ENCODE measurements at places on chromosomes 3 and 15.

- DNase-seq, result no peak
These were observed 44.1 kb downstream of the LRIG1 start for GRCh38 chr3:66456711-66457173.

DNA sequence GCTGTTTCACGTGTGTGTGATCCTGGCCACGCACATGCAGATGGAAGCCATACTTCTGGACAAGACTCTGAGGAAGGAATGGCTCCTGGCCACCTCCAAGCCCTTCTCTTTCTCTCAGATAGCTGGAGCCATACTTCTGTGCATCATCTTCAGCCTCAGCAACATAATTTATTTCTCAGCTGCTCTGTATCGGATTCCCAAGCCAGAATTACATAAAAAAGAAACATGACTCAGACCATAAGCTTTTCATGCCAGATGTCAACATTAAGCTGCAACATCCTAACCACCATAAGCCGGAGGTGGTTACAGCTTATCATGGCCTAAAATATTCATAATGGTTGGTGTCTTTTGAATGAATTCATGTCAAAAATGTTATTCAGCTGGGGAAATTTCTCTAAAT, 10.6 kb upstream of the KIF23 start:
- no peak for DNase-seq

DNA sequence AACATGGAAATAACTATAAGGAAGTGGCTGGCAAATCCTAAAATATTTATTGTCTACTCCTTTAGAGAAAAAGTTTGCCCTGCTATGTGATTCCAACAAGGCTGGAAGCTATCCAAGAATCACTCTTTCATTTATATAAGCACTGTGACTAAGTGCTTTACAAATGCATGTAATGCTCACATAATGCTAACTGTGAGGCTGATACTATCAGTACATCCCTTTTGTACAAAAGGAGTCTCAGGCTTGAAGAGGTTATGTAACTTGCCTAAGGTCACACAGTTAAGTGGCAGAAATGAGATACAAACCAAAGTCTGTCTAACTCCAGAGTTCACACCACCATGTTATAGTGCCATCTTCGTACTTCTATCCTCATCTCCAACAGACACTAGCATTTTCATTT, 17.0 kb downstream of the TOPBP1 start:
- no peak for DNase-seq

DNA sequence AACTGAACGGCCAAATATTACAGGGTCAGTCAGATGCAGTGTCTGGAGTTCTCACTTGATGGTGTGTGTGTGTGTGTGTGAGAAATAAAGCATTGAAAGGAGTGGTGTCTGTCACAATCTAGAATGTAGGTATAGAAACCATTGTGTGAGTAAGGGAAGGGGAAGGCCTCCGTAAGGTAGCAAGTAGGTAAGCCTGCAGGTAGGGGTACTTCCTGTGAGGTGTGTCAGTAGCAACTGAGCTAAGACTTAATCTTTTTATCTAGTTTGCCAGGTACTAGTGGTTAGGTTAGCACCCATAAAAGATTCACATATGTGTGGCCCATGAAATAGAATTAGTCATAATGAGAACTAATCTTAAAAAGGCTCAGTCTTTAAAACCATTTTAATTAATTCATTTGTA, 1517.8 kb downstream of the SI start:
- DNase-seq, result no peak

DNA sequence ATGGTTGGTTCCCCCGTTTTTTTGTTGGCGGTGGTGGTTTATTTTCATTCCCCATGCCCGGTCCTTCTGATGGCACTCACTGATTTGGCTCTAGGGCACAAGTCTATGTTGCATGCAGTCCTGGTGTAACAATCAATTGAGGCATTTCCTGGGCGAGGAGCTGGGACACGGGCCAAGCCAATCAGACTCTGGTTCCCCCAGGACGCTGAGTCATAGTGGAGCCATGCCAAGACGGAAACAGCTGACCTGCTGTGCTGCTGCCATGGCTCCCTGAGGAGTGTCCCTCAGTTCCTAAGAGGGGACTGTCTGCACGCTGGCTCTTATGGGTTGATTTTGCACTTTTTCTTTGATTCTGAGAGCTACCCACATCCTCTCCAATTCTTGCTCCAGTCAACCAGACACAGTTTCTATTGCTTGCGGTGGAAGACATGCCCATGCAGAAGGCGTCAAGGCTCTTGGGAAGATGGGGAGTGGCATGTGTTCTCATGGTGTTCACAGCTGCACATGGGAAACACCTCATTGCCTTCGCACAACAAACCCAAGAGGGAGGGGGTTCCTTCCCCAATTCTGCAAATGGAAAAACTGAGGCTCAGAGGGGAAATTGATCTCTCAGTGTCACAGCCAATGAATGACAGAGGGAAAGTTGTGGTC, 28.3 kb upstream of the ALDH1L1 start:
- peak; percentile 22 for DNase-seq

DNA sequence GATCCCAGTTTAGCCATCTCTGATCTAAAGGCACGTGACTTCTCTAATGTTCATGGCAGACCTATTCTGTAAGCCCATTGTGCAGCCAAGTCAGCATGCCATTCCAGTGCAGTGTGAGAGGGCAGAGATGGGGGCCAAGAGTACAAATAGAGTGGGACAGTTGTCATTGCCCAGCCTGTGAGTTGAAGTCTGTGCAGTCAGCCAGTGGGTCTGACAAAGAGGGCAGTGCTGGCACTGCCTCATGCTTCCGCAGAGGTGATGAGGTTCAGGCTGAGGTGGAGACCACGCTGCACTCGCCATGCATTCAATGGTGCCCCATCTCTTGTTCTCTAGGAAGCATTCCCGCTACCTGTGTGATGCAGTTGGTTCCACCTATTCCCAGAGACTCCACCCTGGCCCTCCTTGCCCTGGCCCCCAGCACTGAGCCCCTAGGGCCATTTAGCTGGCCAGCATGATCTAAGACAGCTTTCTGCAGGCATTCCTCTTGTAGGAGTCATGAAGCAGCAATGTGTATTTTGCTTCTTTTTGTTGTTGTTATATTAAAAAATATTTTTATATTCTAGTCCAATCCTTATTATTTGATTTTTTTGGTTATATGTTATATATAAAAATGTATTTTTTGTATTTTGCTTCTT, 3.7 kb downstream of the MRAS start:
- no peak for DNase-seq

- peak; percentile 4 for DNase-seq
These were observed at the start of gene PTPRG for GRCh38 chr3:61561374-61562041. Gene PTPRG, plus strand, starts transcription at chr3:61561571. Its CDS starts 717 bp downstream, at chr3:61562288.

DNA sequence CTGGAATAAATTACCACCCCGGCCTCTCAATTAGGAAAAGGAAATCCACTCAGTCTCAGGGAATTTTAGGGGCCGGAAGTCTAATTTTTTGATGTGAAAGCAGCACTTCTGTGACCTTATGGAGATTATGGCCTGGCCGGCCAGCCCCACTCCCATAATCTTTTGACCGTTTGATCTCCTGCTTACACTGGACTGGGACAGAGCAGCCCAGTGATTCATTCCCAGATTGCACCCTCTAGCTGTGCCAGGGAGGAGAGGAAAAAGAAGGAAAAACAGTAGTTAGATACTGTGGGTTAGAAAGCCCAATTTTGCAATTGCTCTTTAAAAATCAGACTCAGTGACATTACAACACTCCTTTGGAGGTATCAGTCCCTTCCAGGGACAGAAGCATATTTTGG, 32.4 kb downstream of the GJD2 start:
- DNase-seq, result no peak

DNA sequence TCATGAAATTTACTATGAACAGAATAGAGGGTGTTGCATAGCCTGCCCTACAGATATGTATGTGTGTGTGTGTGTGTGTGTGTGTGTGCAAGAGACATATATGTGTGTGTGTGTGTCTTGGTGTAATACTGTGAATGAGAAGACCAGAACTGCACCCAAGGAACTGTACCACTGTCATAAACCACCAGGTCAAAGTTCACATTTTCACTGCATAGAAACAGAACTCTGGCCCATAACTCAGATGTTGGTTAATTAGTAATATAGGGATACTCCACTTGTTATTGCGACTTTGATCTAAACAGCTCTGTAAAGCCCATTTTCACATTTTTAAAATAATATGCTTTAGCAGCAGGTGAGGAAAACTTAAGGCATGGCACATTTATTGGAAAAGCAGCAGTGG, 111.8 kb downstream of the IGF2BP2 start:
- DNase-seq, result no peak

- peak; percentile 37 for DNase-seq
These were observed 21.9 kb downstream of the PLCL2 start for GRCh38 chr3:16906682-16907081.

GRCh38 chr3:45055032-45055410, 28.9 kb downstream of the CLEC3B start:
- DNase-seq, result peak; percentile 94

GRCh38 chr15:38647683-38648082, 83.1 kb upstream of the RASGRP1 start:
- DNase-seq, result no peak

DNA sequence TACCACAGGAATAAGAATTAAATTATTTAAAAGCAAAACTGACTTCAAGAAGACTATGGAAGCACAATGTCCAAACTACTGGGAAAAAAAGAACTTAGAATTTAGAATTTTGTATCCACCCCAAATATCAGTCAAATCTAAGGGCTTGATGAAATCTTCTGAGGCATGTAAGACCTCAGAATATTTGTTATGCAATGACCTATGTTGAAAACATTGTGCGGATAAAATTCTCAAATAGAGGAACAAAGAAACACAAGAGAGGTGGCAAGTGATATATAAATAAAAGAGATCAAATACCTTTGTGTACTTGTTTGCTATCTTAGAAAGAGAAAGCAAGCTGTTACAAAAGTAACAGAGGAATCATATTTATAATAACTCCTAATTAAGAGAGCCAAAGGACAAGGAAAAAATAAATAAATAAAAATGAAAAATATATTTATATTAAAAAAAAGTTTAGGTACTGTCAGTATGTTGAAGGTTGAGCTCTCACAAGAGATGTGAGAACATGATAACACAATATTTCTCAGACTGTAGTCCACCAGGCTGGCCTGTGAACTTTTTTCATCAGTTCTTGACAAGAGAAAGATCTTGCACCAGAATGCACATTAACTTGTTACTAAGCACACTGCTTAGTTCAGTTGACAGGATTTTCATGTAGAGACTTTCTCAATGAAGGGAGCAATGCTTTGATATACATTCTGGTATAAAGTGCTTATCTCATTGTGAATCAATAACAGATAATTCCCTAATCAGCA, 50.0 kb downstream of the CPA3 start:
- DNase-seq, result peak; percentile 63

DNA sequence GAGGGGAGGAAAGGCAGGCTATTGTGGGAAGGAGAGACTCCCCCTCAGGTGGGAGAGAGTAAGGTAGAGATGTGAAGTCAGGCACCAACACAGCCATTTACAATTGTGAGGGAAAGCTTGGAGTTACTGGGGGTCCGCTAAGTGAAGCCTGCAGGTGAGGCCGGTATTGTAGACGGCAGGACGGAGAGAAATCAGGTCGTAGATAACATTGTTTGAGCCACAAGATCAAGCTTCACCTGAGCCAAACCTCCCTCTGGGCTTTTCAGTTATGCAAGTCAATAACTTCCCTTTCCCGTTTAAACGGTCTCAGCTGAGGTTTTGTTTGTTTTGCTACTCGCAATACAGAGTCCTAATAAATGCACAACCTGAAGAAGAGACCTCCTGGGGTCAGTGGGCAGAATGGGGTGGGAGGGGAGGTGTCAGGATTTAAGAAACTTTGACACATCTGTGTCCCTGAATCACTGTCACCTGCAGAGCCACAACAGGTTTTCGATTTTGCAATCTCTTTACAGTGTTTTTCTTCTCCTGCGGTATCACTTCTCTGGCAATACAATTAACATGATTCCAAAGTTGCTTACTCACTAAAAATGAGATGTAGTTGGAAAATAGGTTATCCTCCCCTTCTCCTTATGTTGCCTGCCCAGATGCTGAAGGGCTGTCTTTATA, 72.0 kb upstream of the GLCE start:
- DNase-seq, result peak; percentile 15

GRCh38 chr15:101406036-101406435, 83.5 kb downstream of the PCSK6 start:
- no peak for DNase-seq

- DNase-seq, result no peak
These were observed 2.0 kb downstream of the DNAJB8 start for GRCh38 chr3:128464702-128465101.

DNA sequence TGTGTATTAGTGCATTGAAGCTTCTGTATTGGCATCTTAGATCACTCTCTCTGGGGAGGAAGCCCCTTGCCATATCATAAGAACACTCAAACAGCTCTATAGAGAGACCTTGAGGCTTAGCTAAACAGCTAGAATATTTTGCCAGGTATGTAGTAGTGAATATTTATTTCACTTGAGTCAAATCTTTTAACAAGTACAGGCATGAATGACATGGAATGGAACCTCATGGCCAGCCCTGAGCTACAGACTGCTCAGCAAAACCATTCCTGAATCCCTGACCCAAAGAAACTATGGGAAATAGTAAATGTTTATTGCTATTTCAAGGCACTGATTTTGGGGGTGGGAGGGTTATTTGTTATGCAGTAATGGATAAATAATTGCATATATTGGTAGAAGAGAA, 604.8 kb downstream of the MECOM start:
- no peak for DNase-seq

DNA sequence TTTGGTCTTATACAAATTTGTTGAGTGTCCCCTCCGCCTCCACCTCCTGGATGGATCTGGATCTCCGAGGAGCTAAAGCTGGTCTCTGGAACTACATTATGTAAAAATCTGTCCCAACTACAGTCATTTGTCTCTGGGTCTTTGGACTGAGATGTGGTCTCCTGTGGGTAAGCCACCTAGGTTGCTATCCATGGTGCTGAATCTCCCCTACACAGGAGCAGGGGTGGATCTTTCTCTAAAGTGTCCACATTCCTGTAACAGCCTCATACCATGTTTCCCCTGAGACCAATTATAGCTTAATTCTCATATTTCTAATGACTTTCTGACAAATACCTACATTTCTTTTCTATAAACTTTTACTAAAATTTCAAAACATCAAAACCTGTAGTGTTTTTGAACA, 625.8 kb downstream of the TAFA4 start:
- no peak for DNase-seq

DNA sequence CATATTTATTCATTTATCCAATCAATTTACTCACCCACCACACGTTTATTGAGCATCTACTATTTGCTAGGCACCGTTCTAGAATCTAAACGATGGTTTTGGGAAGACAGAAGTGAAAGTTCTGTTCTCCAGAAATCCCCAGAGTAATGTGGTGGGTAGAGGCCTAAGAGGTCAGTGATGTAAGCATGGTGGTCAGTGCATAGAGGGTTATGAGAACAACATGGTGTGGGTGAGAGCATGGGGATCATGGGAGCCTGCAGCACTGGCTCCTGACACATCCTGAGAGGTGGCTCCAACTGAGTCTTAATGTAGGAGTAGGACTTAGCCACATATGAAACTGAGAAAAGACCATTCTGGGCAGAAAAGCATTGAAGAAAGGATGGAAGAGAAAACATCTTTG, 85.3 kb upstream of the TNFAIP8L3 start:
- DNase-seq, result peak; percentile 94
